ENCODE measurements at places on chromosomes 1 and 21. TPM values are rescaled to one million over a fixed set of nuclear protein-coding genes. Genes with fewer than 3 reads are reported as not detected.

A3GALT2 gene
- not detected for total RNA-seq

HFM1 gene
- total RNA-seq: not detected

TAF13 gene
- total RNA-seq: 123 TPM

RCAN3 gene
- 15.0 TPM for total RNA-seq

SLC6A17 gene
- under 0.01 TPM for total RNA-seq

ODR4 gene
- total RNA-seq: 32.0 TPM

NECTIN4 gene
- 81.0 TPM for total RNA-seq
